Activated CD4-positive, CD25-positive, alpha-beta regulatory T cell (primary cell): ENCODE measurements at places on chromosomes 5 and 9.

- no peak for DNase-seq
Measured at GRCh38 chr5:119630752-119631440, 1.5 kb downstream of the FAM170A start.

GRCh38 chr9:124502711-124503702 is 4.2 kb downstream of the NR5A1 start:
- no peak for DNase-seq

- DNase-seq: no peak
Measured at GRCh38 chr5:33601881-33602280, 161.1 kb downstream of the TARS1 start.

- no peak for DNase-seq
Measured at GRCh38 chr5:171623551-171624097, 162.0 kb upstream of the SMIM23 start.

DNA sequence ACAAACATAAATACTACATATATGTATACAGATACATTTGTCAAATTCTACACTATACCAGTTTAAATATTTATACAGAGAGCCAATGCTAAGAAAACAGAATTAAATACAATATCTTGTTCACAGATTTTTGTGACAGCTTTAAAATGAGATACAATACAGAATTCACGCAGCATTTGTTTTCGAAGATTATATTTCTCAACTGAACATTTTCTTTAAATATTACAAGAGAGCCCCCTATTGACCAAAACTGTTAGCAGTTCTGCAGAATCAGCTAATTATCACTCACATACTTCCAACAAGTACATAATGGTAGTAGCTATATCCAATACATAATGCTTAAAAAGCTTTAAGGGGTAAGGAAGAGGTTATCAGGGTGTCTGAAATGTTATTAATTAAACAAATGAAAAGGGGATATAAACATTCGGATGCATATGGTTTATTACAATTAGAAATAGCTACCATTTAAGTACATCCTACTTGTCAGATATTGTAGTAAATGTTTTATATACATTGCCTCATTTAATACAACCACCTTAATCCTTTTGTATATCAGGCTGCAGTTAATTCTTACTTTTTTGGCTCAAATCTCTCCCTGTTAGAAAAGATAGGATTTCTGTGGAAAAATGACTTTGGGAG is 31.7 kb downstream of the ZDHHC21 start:
- DNase-seq: no peak

DNA sequence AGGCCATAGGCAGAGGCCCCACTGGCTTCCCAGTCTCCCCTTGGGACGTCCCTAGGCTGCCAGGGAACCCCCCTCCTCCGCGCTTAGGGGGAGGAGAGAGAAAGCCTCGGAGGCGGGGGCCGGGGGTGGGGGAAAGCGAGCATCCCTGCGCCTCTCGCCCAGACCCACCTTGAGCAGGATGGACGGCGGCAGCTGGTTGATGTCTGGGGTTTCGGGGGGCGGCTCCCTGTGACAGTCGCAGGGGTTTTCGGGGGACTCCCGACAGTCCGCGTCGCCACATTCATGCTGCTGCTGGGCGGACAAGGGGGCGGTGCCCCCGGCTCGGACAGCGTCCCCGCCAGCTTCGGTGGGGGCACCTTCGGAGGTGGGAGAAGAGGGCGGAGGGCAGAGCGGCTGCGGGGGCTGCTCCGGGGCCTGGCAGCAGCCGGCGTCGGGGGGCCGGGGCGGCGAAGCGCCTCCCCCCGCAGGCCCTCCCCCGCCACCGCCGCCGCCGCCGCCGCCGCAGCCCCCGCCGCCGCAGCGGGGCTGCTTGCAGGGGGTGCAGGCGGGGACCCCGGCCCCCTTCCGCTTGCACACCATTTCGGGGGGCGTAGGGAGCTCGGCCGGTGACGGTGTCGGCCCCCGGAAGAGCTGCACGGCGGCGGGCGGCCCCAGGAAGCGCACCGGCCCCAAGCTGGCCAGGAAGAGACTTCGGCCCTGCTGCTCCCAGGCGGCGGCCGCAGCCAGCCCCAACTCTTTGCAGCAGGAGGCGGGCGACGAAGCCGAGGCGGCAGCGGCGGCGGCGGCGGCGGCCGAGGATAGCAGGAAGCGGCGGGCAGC is 1.2 kb downstream of the FBXL17 start:
- no peak for DNase-seq

DNA sequence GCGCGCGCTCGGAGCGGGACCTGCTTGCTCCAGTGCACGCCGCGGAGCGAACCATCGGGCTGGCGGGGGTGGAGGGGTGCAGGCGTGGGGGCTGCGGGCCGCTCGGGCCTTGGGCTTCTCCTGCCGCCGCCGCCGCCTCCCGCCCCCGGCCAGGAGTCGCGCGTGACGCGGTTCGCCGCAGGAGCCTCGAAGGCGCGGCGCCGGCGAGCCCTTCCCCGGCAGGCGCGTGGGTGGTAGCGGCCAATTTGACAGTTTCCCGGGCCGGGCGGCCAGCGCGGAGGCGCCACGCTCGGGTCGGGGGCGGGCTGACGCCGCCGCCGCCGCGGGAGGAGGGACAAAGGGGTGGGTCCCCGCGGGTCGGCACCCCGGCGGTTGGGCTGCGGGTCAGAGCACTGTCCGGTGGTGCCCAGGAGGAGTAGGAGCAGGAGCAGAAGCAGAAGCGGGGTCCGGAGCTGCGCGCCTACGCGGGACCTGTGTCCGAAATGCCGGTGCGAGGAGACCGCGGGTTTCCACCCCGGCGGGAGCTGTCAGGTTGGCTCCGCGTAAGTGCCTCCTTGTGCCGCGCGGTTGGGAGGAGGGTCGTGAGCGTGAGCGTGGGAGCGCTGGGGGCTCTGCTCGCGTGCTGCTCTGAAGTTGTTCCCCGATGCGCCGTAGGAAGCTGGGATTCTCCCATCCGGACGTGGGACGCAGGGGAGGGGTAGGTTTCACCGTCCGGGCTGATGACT is at the start of gene TJP2:
Gene TJP2, plus strand, starts transcription at position 387 of the 725 bp plus-strand sequence. Its CDS starts 96 bp downstream, at position 483.
- DNase-seq: no peak

DNA sequence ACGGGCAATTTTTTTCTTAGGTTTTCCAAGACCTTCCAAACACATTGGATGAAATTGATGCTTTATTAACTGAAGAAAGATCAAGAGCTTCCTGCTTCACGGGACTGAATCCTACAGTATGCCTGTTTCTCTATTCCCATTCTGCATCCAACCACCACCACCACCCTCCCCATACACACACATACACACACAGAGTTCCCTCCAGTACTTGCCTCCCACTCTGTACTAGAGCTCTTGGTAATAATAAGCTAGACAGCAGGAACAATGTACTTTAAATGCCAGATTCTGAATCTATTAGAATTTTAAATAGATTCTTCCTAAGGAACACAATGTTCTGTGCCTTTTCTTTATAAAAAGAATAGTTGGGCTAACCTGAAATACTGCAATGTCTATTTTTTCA is 67.4 kb downstream of the KLF9 start:
- DNase-seq: no peak

GRCh38 chr5:92309336-92309991 is 926.3 kb upstream of the ARRDC3 start:
- DNase-seq: no peak

GRCh38 chr5:1015507-1015906 is 6.9 kb downstream of the NKD2 start:
- DNase-seq: no peak

DNA sequence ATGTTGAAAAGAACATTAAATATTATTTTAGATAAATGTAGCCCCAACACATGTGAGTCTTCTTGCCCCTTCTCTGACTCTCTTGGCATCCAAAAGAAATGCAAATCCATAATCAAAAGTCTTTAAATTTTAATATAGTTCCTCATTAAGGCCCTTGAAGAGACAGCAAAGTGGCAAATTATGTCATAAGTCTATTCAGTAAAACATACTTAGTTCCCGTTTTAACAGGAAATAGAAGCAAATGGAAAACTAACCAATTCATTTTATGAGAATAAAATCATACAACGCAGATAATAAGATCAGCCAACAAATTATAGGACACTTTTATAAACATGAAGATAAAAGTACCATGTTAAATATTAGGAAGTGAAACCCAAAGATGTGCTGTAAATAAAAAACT is 20.1 kb upstream of the IFNB1 start:
- DNase-seq: no peak

GRCh38 chr9:98536542-98537173 is 172.1 kb downstream of the GABBR2 start:
- no peak for DNase-seq

GRCh38 chr9:126303488-126303887 is 23.1 kb upstream of the MVB12B start:
- no peak for DNase-seq

GRCh38 chr5:71719063-71719964 is at the start of gene CARTPT:
Gene CARTPT, plus strand, starts transcription at chr5:71719275. Its CDS starts 19 bp downstream, at chr5:71719294.
- DNase-seq: no peak

DNA sequence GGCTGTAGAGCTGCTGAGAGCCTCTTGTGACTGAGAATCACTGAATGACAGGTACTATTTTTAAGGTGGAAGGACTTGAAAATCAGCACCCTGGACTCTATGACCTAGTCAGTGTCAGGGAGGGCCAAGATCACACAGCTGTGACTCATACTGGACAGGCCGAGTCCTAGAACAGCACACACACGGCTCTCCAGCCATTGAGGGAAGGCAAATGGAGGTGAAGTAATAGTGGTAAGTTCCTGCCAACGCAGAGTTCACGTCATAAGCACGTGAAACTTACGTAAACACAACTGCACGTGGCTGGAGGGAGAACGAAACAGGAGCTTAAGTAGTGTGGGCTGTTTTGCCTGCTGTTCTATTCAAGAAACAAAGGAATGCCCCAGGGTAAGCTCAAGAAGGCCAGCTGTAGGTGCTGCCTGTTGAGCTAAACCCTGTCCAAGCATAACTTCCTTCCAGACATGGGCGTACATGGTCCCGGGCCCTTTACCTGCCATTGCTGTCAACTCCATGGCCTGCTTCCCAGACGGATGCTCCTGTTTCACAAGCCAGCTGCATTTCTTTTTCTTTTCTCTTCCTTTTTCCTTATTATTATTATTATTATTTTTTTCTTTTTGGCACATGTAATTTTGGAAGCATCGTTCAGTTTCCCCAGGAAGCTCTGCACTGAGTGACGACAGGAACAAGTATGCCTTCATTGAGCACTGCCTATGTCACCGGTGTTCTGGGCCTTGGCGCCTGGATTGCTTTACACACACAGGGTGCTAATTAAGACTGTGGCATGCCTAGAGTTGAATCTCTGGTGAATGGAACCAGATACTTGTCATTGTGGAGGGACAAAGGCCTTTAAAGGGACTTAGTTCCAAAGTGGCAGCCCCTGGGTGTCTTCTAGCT is 10.2 kb upstream of the LCP2 start:
- no peak for DNase-seq

- DNase-seq: no peak
Measured at GRCh38 chr9:89175828-89176261, 2.8 kb downstream of the SHC3 start.

DNA sequence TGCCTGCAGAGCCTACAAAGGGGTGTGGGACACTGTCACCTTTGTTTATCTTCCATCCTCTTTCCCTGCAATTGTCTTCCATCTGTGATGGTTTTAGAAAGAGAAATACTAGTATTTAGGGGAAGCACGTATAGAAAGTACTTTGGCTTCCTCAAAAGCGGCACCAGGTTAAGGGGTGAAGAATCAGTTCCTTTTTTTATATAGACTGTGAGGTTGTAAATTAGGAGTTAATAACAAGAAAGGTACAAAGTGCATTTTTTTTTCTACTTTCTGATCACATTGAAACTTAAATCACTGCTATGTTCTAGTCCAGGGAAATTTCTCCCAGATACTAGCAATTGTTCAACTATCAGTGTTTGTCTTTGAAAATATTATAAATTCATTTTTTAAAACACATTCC is 219.3 kb downstream of the CEMIP2 start:
- DNase-seq: no peak

GRCh38 chr9:137721899-137722298 is 103.1 kb downstream of the EHMT1 start:
- DNase-seq: no peak

GRCh38 chr5:133818869-133819600 is 149.4 kb downstream of the C5orf15 start:
- DNase-seq: no peak

- peak; percentile 0 for DNase-seq
Measured at GRCh38 chr5:83927140-83927733, 206.6 kb upstream of the HAPLN1 start.

- no peak for DNase-seq
Measured at GRCh38 chr9:92615790-92616189, 54.1 kb downstream of the IPPK start.

DNA sequence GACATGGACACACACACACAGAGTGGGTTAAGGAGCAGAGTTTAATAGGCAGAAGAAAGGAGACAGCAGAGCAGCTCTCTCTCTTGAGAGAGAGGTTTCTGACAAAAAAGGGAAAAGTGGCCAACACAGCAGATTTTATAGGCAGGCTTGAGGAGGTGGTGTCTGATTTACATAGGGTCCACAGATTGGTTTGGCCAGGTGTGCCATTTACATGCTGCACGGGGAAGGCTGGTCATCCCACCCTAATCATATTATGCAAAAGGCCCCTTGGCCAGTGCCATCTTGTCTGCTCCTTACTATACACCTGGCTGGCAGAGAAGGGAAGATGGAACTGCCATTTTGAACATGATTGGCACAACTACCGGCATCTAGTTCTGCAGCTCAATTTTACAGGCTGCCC is 240.8 kb downstream of the NPR3 start:
- DNase-seq: no peak

DNA sequence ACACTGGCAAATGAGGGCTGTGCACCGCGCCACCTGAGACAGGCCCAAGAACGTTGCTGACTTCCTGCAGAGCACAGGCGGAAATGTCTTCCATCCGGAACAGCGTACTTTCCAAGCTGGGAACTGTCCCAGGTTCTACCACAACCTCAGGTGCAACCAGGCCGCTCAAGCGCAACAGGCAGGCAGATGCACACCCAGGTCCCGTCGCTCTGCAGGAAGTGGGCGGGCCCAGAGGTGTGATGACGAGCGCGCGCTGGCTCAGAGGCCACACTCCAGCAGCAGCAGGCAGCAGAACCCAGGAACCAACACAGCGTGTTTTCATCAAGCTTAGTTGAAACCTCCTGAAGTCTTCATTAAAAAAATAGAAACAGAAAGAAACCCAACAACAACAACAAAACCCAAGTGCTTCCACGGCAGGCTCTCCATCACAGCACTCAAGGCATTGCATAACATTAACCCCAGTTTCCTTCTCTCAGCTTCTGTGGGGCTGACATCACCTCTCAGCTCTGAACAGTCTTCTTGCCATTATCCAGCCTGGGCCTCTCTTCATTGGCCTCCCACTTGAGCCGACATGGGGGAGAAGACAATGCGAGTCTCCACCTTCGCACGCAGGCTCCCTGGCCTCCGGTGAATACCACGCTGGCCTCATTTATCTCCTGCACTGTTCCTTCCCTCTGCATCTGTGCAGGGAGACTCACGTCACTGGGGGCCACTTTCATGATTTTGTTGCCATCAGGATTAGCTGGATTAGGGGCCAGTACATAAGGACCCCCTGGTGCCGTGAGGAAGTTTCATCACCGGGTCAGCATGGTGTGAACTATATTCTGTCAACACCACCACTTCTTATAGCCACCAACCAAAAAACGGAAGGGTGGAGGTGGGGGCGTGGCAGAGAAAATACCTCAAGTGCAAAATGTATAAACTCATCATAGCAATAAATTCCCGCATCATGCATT is 22.1 kb downstream of the PTCH1 start:
- peak; percentile 77 for DNase-seq
